ENCODE measurements at places on chromosomes 6 and 20.

DNA sequence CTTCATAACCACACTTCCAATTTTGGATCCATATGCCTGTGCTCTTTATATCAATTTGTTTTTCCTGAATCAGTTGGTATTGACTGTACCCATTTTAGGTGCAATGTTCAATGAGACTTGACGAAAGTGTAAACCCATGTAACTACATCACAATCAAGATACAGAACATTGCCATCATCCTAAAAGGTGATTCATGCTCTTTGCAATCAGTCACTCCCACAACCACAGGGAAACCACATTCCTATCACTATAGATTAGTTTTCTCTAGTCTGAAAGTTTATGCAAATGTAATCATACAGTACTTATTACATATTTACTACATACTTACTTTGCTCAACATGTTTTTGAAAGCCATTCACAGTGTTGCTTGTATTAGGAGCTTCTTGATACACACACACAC lies 167.4 kb downstream of the ADGRG6 start:
- DNase-seq: no peak

GRCh38 chr20:51461306-51461705 lies 81.2 kb downstream of the NFATC2 start:
- no peak for DNase-seq

- DNase-seq: no peak
Observed at GRCh38 chr20:41469868-41470267, 103.2 kb upstream of the EMILIN3 start.

GRCh38 chr6:150720774-150721233 lies 121.1 kb downstream of the PLEKHG1 start:
- DNase-seq: no peak

GRCh38 chr20:36527331-36528125 lies 13.8 kb upstream of the MYL9 start:
- no peak for DNase-seq

- no peak for DNase-seq
Observed at GRCh38 chr6:157717340-157717748, 105.7 kb upstream of the SNX9 start.

DNA sequence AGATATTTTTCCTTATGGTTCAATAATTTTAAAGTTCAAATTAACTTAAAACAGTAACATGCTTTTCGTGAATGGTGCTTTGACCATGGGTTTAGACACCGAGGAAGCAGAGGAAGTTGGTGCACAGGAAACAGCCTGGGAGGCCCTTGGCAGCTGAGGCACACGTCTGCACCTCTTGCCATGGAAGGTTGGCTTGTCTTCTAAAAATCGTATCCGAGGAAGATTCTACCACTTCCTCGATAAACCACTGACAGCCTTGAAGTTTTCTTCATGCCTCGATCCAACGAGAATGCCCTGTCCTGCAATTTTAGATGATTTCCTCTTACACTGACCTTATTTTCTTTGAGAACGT lies 12.2 kb downstream of the DLL1 start:
- DNase-seq: no peak

DNA sequence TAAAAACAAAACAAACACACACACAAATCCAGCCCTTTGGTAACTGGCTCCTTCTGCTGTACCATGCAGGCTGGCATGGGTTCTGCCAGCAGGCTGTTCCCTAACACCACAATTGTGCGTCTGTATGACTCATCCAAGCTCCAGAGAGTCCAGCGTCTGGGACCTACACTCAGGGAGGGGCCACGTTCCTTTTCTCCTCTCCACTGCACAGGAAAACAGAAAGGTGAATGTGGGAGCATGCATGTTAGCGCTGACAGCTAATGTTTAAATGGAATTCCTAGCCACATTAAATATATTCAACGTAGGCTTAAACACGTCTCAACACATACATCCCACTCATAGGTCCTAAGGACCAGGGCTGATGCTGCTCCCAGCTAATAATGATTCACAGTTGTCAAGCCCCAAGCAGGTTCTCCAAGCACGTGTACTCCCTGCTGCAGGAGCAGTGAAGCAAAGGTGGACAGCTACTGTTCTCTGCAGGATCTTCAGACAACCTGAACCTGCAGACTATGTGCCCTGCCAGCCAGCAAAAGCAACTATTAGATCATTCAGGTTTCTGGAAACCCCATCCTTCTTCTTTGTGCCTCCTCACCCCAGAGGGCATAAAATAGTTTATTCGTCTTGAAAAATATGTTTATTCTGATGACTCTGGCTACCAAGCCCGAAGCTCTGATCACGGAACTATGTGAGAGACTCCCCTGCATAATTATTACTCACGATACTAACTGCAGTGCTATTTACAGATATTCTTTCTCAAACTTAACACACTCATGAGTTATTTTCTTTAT lies 20.9 kb downstream of the MAP1LC3A start:
- no peak for DNase-seq

DNA sequence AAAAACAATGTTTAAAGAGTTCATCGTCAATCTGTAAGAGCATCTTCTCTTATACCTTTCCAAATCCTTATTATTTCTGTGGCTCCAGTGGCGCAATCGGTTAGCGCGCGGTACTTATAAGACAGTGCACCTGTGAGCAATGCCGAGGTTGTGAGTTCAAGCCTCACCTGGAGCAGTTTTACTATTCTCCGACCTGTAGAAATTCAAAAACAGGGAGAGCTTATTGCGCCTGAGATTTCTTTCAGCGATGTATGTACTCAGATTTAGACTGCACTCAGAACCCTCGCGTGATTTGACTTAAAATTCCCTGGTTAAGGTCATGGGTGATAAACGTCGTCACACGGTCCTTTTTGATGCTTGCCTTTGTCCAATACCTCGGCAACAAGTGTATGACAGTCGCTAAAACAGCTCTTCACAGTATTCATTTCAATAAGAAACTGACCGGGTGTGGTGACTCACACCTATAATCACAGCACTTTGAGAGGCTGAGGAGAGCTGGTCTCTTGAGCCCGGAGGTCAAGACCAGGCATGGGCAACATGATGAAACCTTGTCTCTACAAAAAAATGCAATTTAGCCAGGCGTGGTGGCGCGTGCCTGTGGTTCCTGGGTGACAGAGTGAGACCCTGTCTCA lies 11.9 kb downstream of the GPX5 start:
- no peak for DNase-seq

DNA sequence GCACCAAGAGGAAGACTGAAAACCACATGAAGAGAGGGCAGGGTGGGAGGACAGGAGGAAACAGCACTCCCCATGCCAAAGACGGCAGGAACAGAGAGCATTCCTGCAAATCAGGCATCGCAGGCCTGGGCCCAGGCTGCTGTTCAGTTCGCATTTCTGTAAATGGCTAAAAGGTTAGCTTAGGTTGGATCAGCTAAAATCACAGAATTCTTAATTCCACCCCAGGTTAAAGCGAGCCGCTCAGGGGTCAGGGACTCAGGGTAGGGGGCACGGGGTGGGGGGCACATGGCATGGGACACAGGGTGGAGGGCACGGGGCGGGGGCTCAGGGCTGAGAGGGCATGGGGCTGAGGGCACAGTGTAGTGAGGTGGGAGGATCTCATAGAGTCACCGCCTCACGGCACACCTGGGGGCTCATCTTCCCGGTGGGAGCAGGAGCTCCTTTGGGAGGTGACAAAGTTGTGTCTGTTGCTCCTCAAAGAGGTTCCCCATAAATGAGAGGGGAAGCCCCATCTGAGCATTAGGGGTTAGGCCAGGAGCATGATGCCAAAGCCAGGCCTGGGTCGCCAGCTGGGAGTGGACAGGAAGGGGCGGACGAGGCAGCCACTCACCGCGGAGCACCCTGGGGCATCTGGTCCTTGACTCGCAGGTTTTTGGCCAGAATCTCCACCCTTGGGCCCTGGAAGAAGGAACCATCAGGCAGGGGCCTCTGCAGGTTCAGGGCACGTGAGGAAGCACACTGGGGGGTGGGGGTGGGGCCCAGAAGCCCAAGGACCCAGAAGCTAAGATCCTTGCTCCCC lies 200.7 kb downstream of the PREX1 start:
- DNase-seq: no peak

GRCh38 chr6:57283106-57283505 lies 34.3 kb upstream of the PRIM2 start:
- no peak for DNase-seq

- DNase-seq: no peak
Observed at GRCh38 chr6:21738180-21739094, 144.9 kb downstream of the SOX4 start.

DNA sequence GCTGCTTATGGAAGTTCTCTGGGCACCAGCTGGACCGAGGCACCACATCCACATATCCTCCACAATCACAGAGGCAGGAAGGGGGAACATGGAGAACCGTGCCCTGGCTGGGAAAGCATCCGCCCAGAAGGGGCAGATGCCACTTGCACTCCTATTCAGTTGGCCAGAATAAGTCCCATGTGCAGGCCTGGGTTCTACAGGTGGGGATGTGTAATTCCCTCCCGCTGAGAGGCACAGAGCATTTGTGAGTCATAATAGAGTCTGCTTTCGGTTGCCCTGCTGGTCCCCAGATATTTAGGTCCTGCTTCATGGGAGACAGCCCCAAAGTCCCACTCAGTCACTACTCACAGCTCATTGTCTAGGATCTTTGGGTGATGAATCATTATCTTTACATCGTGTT lies 104.0 kb downstream of the PHACTR3 start:
- DNase-seq: no peak

- DNase-seq: no peak
Observed at GRCh38 chr20:6767536-6768227, at the start of gene BMP2. Gene BMP2, plus strand, starts transcription at chr20:6767686. Its CDS starts 2,441 bp downstream, at chr20:6770127.

- DNase-seq: no peak
Observed at GRCh38 chr20:57837208-57838035, 127.6 kb upstream of the PMEPA1 start.

GRCh38 chr6:113271437-113271836 lies 585.7 kb upstream of the MARCKS start:
- no peak for DNase-seq

DNA sequence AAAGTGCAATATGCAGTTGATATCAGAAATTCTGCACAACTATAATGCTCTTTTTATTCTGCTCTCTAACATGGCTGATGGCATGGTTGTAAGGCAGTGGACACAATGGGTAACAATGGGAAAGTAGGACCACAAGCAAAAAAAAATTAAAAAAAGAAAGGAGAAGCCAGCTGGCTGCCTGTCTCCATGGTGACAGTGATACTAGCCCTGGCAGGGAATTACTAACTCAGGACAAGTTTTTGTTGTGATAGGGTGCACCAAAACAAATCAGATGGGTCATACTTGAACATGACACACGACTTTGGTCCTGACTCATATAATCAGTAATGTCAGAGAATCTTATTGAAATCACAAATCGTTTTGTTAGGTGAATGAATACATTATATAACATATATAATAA lies 169.4 kb downstream of the TRDN start:
- DNase-seq: no peak

DNA sequence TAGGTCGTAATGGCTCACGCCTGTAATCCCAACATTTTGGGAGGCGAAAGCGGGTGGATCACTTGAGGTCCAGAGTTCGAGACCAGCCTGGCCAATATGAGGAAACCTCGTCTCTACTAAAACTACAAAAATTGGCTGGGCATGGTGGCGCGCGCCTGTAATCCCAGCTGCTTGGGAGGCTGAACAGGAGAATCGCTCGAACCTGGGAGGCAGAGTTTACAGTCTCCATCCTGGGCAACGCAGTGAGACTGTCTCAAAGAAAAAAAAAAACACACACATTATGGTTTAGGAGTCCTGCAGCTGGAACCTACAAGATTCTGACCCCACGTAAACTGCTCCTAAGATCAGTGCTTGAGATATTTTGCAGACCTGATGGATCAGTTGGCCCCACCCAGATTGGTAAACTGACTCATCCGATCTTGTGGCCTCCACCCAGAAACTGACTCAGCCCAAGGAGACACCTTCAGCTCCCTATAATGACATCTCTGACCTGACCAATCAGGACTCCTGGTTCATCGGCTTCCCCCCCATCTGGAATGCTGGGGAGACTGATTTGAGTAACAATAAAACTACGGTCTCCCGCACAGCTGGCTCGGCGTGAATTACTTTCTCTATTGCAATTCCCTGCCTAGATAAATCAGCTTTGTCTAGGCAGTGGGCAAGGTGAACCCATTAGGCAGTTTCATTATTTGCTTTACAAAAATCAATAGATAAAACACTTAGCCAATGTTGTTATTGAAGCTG lies 96.2 kb upstream of the BTN3A2 start:
- DNase-seq: no peak

- no peak for DNase-seq
Observed at GRCh38 chr20:56200456-56200855, 48.1 kb upstream of the MC3R start.

- no peak for DNase-seq
Observed at GRCh38 chr6:42860036-42860435, 19.4 kb upstream of the RPL7L1 start.
